T-helper 2 cell treated with Interferon-gamma antibody and Interleukin-4, amounts not matched to agents 100 ng/mL and 5 ng/mL, for 36 hours (primary cell): ENCODE measurements at places on chromosomes 3 and 15. TPM values are rescaled to one million over a fixed set of nuclear protein-coding genes. Genes with fewer than 3 reads are reported as not detected.

SLC12A1 gene
- total RNA-seq: not detected in 2 replicates

ITGA11 gene
- 0.64 and 1.0 TPM in 2 replicates for total RNA-seq

CAMK2N2 gene
- 0.14 and 0.16 TPM in 2 replicates for total RNA-seq

SH2D7 gene
- total RNA-seq: 0.11 and 0.34 TPM in 2 replicates

CPA3 gene
- not detected in 2 replicates for total RNA-seq

ALPK3 gene
- 0.30 and 0.80 TPM in 2 replicates for total RNA-seq

FOXL2NB gene
- total RNA-seq: not detected in 2 replicates

GPR62 gene
- total RNA-seq: not detected in 2 replicates

NEK10 gene
- 1.5 TPM in 2 replicates for total RNA-seq

TYRO3 gene
- 1.3 and 2.1 TPM in 2 replicates for total RNA-seq

PLD1 gene
- total RNA-seq: 0.55 and 1.2 TPM in 2 replicates

FBXW12 gene
- total RNA-seq: not detected in 2 replicates

BSN gene
- total RNA-seq: 0.07 TPM in 2 replicates

PLA2G4E gene
- not detected in 2 replicates for total RNA-seq

GAP43 gene
- not detected in 2 replicates for total RNA-seq
